ENCODE measurements at places on chromosomes 2 and 18.

GRCh38 chr18:79385708-79386341 lies 9.9 kb upstream of the NFATC1 start:
- DNase-seq = no peak

GRCh38 chr2:15073664-15074063 lies 441.1 kb downstream of the LRATD1 start:
- DNase-seq = peak; percentile 21

GRCh38 chr2:20330192-20330591 lies 20.5 kb downstream of the PUM2 start:
- no peak for DNase-seq

GRCh38 chr2:182924306-182924705 lies 57.9 kb upstream of the FRZB start:
- no peak for DNase-seq

- no peak for DNase-seq
Observed at GRCh38 chr2:68607837-68608236, 35.5 kb upstream of the PROKR1 start.

DNA sequence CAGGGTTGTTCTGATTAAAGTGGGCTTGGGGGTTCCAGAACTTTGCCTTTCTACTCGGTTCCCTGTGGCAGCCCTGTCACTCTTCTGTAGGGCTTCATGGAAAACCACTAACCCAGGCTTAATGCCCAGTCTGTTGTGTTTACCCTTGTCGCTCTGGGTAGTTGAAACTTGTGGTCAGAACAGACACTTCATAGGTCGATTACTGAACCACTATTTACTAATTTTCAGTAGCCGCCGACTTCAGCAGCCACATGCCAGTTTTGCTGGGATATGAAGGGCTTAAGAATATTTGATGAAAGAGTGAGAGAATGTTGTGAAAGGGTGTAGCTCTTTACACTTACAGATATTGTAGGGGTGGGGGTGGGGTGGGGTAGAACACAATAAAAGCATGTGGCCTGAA lies 362.3 kb downstream of the RND3 start:
- DNase-seq = no peak

Measured in fibroblast of skin of scalp (primary cell).